Activated gamma-delta T cell treated with anti-CD3 and anti-CD28 coated beads, Interleukin-2, amount 50 U/mL, for 16 hours (primary cell): ENCODE measurements at places on chromosomes 5 and 9.

DNA sequence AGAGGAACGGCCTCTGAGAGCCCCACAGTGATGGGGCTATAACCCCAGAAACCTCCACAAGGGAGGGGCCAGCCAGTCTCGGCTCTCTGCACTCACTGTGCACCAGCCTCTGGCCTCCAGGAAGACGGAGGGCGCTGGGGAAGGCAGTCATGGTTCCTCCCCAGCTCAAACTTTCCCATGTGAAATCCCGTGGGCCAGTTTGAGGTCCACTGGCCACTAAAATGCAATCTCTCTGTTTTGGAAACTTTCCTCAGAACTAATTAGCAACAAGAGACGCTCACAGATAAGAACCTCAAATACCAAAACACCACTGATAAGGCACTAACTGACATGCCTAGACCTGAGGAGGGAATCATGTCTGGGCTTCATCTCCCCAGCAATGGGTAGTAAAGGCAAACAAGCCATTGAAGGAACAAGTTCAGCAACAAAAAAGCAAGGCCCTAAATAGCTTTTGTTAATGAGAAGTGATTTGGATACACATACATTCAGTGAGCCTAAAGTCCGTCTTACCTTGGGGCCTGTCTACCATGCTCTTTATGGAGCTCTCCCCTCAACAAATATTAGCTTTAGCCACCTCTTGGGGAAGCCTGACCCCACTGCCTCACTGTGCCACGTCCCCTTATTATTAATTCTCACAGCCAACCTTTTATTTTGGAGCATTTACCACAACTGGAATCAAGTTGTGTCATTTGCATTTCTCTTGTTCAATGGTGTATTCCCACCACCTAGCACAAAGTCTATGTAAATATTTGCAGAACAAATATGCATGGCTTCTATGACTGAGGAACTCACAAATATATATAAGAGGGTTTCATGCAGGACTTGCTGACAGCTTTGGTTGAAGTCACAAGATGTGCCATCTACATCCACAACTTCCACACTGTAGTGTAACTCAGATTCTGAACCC is 56.1 kb upstream of the GLRX start:
- no peak for DNase-seq

DNA sequence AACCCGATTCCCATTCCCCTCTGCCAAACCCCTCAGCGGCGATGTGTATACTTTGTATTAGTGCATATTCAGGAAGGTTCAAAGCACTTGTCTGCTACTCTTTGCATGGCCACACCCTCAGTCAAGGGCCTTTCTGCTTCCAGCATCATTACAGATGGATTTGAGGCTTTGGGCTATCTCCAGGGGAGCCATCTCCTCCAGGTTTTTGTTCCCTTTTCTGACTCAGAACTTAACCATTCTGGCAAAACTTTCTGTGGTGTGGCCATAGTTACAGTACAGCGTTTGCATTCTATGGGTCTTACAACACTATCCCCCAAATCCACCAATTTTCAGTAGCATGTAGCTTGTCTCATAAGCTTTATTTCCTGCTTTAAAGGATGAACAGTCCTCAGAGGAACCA is 36.0 kb upstream of the SVEP1 start:
- no peak for DNase-seq

DNA sequence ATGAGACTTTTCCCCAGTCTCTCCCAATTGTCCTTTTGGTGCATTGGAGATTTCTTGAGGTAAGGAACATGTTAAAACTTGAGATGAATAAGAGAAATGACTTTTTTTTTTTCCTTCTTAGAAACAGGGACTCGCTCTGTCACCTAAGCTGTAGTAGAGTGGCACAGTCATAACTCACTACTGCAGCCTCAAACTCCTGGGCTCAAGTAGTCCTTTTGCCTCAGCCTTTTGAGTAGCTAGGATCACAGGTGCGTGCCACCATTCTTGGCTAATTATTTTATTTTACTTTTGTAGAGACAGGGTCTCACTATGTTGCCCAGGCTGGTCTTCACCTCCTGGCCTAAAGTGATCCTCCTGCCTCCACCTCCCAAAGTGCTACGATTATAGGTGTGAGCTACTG is 25.9 kb downstream of the CDC42SE2 start:
- no peak for DNase-seq

GRCh38 chr5:31153521-31153920 is 40.0 kb upstream of the CDH6 start:
- DNase-seq = no peak

GRCh38 chr5:141095263-141095641 is 837 bp downstream of the PCDHB2 start:
- no peak for DNase-seq

GRCh38 chr9:13857521-13857920 is 456.4 kb downstream of the NFIB start:
- no peak for DNase-seq

DNA sequence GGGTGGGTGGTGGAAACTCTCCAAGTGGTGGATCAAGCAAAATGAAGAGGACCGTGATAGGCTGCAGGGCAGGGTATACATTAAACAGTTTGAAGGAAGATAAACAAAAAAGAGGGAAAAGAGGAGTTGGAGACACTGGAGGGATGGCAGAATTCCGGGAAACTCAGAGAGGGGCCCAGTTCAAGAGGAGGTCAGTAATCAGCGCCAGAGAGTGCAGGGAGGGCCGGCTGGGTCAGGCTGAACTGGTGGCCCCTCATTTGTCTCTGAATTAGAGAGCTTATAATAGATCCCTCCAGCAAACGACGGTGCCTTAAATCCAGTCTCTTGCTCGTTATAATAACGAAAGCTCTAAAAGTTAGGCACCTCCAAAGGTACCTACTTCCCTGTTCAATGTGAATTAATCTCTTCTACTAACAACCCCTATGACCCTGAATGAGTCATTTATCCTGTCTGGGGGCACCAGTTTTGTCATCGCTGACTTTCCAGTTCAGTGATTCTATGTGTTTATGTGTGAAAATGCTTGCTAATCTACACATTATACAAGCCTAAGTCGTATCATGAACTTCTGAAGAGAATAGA is 2.4 kb upstream of the ZSWIM6 start:
- DNase-seq = peak; percentile 4

GRCh38 chr5:41787265-41787664 is 83.0 kb downstream of the OXCT1 start:
- no peak for DNase-seq

DNA sequence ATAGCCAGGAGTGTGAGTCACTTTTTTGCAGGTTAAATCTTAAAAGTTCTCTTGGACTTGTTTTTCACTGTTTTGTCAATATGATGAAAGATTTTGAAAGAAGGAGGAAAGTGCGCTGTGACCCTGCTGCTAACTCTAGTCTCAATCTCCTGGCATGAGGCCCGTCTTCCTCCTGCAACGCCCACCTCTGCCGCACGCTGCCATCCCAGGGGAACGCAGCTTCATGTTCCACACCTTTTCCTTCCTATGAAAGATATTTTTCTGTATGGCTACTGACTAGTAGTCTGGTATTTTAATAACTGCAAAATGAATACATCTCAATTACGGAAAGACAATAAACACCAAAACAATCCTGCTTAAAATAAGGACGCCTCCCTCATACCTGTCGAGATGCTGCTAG is 8.3 kb downstream of the PPIC start:
- no peak for DNase-seq

DNA sequence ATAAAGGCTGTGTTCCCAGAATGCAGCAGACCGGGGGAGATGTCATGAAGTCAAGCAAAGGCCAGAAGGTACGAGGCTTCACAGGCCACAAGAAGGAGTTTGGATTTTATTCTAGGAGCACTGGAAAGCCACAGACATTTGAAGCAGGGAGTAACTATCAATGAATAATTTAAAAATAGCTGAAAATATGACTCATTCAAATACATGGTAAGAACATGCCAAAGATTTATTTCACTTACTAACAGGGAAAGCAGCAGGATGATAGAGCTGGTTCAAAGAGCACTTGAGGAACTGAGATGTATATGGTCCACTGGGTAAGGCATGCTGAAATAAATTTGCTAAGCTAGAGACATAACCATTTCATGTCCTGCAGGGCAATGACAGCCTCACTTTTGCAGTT is 53.2 kb downstream of the MSX2 start:
- no peak for DNase-seq

DNA sequence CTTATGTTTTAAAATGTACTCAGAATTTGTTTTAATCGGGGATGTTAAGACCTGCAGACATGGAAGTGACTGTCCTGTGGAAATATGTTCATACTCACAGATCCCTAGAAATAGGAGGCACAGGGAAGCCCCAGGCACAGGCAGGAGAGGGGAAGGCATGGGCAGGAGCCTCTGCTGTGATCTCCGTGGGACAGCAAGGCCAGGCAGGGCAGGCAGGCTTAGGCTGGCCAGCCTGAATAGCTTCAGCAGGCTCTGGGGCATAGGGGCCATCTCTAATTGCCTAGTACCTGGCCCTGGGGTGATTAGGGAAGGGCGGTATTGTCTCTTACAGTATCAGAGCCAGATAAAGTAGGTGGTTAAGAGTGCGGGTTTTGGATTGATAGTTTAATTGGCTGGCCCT is 59.8 kb upstream of the PLEKHG4B start:
- no peak for DNase-seq

DNA sequence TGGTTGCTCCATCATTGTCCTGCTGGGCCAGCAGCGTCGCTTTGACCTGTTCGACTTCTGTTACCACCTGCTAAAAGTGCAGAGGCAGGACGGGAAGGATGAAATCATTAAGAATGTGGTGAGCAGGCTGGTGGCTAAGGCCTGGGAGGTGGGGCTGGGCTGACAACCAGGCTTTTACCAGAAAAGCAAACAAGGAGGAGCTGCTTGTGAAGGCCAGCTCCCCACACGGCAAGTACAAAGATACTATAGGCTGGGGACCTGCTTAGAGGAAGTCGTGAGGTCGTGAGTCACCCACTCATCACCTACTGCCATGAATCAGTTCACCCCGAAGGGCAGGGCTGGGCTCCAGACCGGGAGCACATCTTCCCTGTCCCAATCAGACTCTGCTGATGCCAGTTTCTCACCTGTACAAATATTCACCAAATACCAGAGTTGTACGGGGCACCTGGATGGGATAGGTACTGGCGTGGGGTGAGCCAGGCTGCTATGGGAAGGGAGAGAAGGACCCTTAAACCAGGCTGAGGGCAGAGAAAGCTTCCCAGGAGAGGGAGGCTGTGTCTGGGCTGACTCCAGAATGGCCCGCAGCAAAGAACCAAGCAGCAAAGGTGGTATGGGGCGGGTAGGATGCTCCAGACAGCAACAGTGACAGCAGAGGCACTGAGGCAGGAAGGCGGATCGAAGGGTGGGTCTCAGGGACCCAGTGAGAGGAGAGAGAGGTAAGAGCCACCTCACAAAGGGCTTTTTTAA is 69.3 kb upstream of the NIPAL4 start:
- peak; percentile 40 for DNase-seq

- no peak for DNase-seq
Measured at GRCh38 chr5:75089137-75089536, 36.8 kb upstream of the GCNT4 start.

DNA sequence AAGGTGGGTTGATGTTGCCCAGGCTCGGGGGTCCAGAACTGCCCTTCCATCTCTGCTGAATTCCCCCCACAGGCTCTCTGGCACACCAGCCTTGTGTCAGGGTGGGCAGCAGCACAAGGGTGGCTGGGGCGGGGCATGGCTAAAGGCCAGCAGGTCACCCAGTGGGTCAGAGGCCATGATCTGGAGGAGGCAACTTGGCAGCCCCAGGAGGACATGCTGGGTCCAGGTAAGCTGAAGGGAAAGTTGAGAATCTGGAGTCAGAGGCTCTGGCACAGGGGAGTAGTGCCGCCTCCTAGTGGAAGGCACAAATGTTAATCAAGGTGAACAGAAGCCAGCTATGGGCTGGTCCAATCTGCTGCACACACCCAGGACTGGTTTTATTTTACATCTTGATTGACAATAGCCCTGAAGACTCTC is 6.2 kb downstream of the TMEM8B start:
- no peak for DNase-seq

DNA sequence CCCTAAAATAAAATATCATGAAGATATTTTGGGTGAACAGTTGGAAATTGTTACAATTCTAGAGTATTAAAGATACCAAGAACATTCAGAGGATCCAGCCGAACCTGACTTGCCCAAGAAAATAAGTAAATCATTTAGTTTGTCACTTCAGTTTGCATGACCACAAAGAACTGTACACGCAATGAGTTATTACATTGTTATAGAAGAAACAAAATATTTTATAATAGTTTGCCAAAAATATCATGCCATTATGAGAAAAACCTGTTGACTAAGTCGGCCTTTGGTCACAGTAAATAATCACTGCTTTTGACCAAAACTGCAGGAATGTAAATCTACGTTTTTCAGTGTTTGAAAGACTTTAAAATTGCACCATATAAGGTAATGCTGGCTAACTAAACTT is 27.9 kb downstream of the TRIO start:
- DNase-seq = no peak

DNA sequence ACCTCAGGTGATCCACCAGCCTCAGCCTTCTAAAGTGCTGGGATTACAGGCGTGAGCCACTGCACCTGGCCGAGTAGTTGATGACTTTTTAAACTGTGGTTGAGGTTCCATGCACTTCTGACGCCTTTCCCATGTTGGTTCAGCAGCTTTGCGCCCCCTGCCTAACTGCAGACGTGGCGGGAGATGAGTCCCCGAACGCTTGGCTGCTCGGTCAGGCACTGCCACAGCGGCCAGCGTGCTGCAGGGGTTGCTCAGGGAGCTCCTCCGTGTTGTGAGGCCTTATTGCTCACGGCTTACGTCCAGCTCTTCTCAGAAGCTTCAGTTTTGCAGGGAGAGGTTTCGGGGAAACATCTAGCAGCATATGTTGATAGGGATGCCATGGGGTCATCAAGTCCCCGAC is 35.3 kb downstream of the HABP4 start:
- DNase-seq = no peak

DNA sequence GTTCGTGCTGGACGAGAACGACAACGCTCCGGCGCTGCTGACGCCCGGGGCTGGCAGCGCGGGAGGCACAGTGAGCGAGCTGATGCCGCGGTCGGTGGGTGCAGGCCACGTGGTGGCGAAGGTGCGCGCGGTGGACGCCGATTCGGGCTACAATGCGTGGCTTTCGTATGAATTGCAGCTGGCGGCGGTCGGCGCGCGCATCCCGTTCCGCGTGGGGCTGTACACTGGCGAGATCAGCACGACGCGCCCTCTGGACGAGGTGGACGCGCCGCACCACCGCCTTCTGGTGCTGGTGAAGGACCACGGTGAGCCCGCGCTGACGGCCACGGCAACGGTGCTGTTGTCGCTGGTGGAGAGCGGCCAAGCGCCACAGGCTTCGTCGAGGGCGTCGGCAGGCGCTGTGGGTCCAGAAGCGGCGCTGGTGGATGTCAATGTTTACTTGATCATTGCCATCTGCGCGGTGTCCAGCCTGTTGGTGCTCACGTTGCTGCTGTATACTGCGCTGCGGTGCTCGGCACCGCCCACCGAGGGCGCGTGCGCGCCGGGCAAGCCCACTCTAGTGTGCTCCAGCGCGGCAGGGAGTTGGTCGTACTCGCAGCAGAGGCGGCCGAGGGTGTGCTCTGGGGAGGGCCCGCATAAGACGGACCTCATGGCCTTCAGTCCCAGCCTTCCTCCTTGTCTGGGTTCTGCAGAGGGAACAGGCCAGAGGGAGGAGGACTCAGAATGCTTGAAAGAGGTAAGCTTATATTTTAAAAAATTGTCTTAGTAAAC is 2.2 kb downstream of the PCDHA13 start:
- DNase-seq = no peak

- DNase-seq = no peak
Measured at GRCh38 chr5:10536511-10536910, 27.4 kb upstream of the ANKRD33B start.
